ENCODE measurements at places on chromosomes 1 and 21.

DNA sequence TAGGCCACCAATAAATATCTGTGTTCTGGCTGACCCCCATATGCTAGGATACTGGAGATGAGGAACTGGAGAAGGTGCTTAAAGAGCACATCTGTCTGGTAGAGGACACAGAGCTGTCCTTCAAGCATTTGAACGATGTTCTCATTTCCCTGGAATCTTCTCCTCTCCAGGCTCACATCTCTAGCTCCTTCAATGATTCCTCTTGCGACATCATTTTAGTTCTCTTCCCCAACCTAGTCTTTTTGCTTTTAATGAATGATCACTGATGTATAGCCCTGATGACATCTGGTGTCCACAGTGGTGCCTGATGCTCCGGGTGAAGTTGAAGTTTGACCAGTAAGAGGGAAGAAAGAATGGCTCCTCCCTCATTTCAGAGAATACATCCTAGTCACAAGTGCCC lies 80.8 kb upstream of the UBE2U start:
- DNase-seq = no peak

DNA sequence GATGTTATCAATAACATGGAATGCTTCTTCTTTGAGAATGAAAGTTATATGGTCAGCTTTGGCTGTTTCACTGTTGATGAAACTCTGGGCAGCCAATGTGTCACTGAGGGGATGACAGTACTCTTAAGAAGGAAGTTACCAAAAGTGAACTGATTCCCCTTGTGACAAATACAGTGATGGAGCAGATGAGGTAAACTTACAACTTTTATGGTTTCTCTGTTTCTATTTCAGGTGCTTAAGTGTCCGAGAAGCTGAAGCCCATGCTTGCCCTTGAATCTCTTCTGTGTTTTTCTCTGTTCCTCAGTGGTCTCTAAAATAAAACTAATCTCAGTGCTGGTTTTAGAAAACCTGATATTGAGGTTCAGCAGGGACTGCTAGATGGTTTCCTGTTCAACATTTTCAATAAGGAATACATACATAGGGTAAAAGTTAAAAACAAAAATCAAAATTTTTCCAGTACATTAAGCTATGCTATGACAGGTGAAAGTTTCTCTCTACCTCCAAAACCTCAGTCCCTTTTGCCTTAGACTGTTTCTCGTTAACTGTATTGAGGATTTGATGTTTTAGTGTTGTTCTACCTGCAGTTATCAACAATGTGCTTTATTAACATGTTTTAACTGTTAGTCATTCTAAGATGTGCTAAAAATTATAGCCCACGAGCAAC lies 454.4 kb upstream of the ADGRL4 start:
- DNase-seq = no peak

GRCh38 chr1:115544131-115544530 lies 97.6 kb upstream of the VANGL1 start:
- DNase-seq = no peak

GRCh38 chr1:203453616-203454015 lies 22.0 kb upstream of the PRELP start:
- DNase-seq = no peak
